Testis (tissue), 5 donors: ENCODE measurements at places on chromosomes 4 and X. TPM values are rescaled to one million over a fixed set of nuclear protein-coding genes. Genes with fewer than 3 reads are reported as not detected.

Gene MTCP1
- total RNA-seq: 25.5 TPM

Gene ARAP2
- total RNA-seq: 81.1 TPM

DNA sequence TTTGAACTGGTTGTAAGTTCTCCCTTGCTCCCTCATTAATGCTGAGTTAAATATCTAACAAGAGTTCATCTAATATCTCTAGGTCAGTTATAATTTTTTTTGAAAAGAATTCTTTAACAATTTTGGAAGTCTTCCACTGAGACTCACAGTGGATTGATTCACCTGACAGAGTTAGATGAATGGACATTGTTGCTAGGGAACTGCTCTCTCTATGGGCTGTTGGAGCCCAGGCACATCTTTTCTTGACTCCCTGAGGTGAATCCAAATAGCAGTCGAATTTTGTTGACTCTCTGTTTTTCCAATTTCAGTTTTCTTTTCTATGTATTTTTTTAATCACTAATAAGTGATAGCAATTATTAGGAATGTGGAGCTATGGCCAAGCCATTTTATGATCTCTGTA is 996.1 kb upstream of the PABPC4L start:
- no peaks in the 10 kb centered on the region for H3K36me3 ChIP-seq
- no peak overlapping the region for H3K4me3 ChIP-seq
- H3K27ac ChIP-seq: no peak overlapping the region
- H3K4me1 ChIP-seq: no peaks in the 10 kb centered on the region
- H3K27me3 ChIP-seq: no peaks in the 10 kb centered on the region

DNA sequence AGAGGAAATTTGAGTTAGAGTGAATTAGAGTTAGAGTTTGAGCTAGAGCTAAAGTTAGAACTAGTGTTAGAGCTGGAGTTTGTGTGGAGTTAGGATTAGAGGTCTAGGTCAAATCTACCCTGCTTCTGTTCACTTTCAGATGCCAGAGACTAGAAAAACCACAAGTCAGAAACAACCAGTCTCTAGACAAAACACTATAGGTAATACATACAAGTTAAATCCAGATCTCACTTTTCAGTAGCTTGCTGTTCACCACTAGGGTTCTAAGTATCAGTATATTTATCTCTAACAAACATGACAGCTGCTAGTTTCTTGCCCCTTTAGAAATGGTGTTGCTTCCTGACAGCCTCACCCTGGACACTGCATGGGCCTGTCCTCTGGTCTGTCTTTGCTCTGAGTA is 300.7 kb downstream of the ARAP2 start:
- H3K36me3 ChIP-seq: no peaks in the 10 kb centered on the region
- H3K4me3 ChIP-seq: no peak overlapping the region
- DNase-seq: no peak
- H3K27ac ChIP-seq: no peak overlapping the region
- H3K27me3 ChIP-seq: no peaks in the 10 kb centered on the region

- no peaks in the 10 kb centered on the region for H3K27me3 ChIP-seq
- H3K4me1 ChIP-seq: no peaks in the 10 kb centered on the region
- H3K4me3 ChIP-seq: no peak overlapping the region
These were observed 935.4 kb upstream of the GRIA3 start for GRCh38 chrX:122248681-122249080.

GRCh38 chr4:24226667-24227066 is 336.8 kb upstream of the PPARGC1A start:
- no peaks in the 10 kb centered on the region for H3K4me1 ChIP-seq
- H3K36me3 ChIP-seq: no peaks in the 10 kb centered on the region
- no peak overlapping the region for H3K27ac ChIP-seq
- DNase-seq: no peak
